Activated CD4-positive, CD25-positive, alpha-beta regulatory T cell (primary cell): ENCODE measurements at places on chromosomes 1 and 21.

- DNase-seq = no peak
Measured at GRCh38 chr1:201329286-201329685, 46.0 kb downstream of the PKP1 start.

DNA sequence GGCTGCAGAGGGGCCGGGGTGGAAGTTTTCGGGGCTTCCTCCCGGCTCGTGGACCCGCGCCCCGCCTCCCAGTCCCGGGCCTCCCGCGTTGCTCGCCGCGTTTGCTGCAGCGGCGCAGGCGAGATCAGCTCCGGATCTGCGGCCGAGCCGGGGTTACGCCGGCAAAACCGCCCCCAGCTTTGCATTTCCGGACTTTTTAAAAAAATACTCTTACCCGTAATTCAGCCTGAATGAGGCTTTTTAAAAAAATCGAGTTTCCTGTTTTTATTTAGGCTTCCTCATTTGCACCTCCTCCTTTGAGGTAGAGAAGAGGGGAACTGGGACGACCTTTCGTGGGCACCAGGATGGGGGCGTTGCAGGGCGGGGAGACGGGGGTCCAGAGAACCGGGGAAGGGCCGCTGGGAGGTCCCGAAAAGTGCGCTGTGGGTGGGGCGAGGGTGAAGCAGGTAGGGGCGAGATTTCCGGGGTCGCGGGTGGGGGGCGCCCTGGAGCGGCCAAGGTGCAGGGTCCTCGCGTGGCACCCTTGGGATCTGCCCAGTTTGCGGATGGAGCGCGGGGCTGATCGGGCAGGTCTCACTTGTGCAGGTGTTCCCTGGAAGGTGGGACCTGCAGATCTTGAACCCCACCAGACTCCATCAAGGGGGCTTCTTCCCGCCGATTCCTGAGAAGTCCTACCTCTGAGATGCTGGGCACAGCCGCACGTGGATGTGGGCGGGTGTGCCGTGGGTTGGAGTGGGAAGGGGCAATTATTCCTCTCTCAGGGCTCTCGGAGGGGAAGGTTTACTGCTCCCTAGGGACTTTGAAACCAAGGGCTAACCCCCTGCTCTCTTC, 1.1 kb downstream of the PIK3CD start:
- DNase-seq = no peak

- no peak for DNase-seq
Measured at GRCh38 chr1:198316546-198317100, 159.8 kb downstream of the NEK7 start.

DNA sequence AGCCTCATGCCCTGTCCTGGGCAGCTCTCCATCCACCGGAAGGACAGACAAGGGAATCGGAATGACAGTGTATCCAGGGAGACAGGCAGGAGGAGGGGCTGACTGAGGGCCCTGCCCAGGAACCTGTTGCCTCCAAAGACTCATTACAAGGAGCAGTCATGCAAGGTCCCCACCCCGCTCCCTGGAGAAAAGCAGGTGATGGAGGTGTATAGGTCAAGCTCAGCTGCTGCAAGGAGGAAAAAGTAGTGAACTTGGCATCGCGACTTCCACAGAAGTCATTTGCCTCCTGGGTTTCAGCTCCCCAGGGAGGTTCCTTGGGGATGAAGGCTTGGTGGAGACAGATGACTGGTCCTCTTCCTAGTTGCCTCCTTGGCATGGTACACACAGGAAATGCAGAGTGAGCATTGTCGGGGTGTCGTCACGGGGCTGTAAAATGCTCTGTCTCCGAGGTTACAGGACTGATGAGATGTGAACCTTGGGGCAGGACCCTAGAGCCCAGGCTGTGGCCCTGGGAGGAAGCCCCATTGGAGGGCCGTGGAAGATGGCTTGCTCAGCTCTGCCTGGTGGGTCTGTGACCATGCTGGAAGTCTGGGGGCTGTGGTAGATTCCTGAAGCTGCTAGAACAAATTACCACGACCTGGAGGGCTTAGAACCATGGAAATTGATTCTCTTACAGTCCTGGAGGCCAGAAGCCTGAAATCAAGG, 219.6 kb upstream of the C1orf174 start:
- DNase-seq = no peak

DNA sequence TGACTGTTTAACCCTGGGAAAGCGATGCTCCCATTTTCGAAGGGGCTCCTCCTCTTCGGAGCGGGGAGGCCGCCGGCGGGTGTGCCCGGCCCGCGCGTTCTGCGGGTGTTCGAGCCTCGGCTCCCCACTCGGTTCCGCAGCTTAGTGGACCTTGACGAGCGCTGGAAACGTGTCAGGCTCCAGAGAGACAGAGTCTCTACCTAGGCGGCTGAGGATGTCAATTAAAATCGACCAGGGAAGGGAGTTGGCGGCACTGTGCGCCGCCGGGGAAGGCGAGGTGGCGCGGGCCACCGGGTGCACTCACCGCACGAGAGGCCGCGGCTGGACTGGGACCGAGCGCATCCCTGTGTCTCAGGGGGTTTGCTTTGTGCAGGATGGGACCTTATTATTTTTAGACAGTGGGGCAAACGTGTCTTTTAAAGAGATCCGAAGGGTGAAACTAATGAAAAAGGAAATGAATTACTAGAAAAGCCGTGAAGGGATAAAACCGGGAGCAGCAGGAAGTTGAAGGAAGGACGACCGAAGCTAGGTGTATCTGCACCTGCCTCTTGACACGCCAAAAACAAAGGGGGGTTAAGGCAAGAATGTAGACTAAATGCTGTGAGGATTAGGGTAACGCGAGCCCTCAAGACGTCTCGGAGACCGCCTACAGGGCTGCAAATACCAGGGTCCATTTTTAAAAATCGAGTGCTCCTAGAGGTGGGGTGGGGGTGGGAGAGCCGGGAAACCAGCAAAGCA, 5.6 kb downstream of the LHX4 start:
- DNase-seq = no peak

DNA sequence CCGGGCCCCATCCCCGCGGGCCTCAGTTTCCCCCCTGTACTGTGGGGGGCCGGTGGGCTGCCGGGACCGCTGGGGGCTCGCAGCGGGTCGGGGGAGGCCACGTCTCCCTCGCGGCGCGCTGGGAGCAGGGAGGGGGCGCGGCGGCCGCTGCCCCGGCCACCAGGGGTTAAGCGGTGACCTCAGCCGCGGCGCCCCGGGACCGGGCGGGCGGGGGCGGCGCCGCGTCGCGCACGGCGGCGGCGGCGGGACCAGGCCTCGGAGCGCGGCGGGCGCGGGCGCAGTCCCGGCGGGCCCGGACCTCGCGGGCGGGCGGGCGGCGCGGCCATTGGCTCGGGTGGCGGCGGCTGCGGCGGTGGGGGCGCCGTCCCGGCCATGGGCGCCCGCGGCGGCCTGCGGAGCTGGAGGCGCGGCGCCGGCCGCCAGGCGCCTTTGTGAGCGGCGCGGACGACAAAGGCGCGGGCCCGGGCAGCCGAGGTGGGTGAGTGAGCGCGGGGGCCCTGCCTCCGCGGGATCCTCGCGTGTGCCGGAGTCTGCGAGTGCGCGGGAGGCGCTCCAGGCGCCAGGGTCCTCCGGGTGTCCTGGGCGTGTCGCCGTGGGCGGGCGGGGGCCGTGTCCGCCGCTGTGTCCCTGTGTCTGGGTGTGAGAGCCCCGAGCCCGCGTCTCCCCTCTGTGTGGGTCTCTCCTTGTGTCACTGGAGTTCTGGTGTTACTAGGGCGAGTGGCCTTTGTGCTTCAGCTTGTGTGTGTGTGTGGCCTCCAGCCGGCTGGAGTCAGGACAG, at the start of gene ARHGEF10L:
Gene ARHGEF10L (plus strand): TSS at position 222 of the 778 bp plus-strand sequence. CDS start 40,898 bp downstream, outside the sequence.
- no peak for DNase-seq

- DNase-seq = no peak
Measured at GRCh38 chr1:23979387-23979880, 693 bp downstream of the SRSF10 start.

DNA sequence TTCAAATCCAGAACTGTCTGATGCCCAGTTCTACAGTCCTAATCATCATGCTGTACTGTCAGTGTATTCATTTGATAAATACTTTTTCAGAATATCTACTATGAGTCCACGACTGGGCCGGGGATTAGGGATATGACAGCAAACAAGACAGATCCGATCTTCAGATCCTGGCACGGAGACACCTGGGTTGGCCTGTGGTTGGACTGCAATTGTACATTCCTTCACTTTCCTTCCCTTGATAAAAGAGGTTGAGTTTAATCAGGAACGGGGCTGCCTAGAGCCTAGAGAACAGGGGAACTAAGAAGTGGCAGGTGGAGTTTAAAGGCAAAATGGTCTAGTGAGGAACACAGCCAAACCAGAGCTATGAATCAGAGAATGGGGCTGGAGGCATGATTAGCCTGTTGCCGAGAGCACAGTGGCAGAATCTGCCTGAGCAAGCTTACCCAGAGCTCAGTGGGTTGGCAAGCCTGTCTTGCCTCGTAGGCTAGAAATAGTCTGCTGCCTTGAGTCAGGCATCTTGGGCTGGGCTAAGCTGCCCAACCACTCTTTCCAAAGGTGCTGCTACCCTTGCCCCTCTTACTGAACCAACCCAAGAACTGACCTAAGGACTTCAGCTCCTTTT, 38.1 kb upstream of the PTCH2 start:
- DNase-seq = no peak
